ENCODE measurements at places on chromosomes 3 and 15.

DNA sequence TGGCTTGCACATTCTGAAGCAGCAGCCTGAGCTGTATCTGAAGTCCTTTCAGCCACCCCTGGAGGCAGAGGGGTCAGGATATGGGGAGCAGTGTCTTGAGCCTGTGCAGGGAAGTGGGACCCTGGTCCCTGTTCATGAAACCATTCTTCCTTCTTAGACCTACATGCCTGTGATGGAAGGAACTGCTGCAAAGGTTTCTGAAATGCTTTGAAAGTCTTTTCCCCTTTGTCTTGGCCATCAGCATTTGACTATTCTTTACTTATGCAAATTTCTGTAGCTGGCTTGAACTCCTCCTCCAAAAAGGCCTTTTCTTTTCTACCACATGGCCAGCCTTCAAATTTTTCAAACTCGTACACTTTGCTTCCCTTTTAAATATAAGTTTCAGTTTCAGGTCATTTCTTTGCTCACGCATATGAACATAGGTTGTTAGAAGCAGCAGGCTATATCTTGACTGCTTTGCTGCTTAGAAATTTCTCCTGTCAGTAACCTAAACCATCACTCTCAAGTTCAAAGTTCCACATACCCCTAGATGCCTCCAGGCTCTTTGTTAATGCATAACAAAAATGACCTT lies 62.3 kb downstream of the GALK2 start:
- DNase-seq = no peak

DNA sequence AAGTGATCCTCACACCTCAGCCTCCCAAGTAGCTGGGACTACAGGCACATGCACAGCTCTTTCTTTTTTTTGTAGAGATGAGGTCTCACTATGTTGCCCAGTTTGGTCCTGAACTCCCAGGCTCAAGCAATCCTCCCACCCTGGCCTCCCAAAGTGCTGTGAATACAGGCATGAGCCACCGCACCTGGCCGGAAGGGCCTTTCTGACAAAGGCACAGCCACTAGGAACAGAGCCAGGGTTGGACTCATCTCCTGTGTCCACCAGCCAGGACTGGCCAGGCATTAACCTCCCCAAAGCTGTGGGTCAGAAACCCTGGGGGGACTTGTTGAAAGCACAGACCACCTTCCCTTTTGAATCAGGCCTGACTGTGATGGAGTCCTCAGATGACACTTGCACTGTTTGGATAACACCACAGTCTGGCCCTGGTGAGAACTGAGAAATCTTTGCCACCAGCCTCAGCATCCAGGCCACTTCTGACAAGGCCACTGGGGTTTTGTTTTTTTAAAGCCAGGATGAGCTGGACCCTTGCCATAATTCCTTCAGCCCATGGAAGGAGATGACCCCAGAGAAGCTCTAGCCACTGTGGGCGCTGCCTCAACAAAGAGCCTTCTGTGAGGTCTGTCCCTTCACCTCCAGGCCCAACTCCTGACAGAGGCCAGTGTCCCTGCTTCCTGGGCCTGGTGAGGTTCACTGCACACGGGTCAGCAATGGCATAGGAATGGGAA lies 4.8 kb downstream of the TKT start:
- no peak for DNase-seq

DNA sequence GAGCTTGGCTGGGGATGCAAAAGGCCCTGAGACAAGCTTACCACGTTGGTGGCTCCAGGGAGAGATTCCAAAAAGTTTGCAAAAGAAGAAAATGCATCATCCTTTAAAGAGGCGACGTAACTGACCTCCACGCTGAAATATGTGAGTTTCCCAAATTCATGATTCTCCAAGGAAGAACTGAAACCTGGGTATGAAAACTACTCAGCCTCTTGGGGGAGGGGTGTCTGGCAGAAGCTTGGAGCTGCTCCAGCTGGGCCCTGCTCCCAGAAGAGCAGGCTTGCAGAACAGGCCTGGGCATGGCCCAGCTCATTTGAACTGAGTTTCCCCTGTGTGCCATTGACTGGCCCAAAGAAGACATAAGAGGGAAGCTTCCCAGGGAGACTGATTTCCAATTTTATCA lies 20.5 kb downstream of the CPN2 start:
- DNase-seq = no peak

GRCh38 chr15:34355241-34355640 lies 11.8 kb downstream of the LPCAT4 start:
- DNase-seq = no peak

GRCh38 chr3:19190126-19190525 lies 41.8 kb downstream of the KCNH8 start:
- no peak for DNase-seq

- no peak for DNase-seq
Measured at GRCh38 chr3:193400304-193400703, 21.8 kb upstream of the ATP13A5 start.

DNA sequence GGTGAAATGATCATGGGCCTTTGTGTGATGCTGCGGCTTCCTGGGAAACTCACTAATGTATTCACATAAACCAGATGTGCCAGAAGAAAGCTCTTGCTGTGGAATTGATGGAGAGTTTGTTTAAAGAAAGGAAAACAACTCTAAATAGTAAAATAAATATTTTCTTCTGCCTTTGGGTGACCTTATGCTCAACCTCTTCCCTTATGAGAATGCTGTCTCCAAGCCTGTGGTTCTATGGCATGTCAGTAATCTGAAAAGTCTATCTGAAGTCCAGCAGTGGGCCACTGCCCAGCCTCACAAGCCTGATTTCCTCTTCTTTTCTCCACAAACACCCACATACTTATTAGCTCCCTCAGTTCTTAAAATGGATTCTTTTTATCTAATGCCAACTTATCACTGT lies 49.9 kb upstream of the PHLDB2 start:
- no peak for DNase-seq

DNA sequence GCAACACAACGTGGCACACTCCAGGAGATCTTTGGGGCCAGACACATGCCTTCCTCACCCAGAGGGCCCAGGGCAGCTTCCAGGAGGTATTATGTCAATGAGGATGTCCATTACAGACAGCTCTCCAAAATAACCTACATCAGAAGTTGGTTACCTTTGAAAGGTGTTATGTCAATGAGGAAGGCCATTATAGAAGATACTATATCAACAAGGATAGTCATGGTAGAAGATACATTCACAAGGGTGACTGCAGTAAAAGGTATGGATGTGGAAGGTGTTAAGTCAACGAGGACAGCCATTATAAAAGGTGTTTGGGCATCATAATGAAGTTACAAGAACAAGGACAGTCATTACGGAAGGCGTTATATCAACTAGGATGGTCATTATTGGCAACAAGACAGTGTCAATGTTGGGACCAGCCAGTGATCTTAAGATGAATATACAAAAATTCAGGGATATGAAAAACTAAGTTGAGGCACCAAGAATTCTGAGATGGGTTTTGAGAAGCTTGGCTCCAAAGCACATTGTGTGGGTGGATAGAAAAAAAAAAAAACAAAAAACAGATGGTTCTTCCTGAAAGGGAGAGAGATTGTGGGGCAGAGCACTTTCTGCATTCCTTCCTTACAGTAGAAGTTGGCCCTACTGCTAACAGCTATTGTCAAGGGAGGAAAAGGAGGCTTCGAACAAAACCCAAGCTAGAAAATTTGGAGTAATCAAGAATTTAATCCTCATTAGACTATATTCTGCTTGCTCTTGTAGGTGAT lies 11.2 kb downstream of the CDCP1 start:
- no peak for DNase-seq

GRCh38 chr3:104510131-104510849 lies 856.4 kb upstream of the ALCAM start:
- DNase-seq = no peak

GRCh38 chr15:59812889-59813288 lies 123.8 kb upstream of the BNIP2 start:
- DNase-seq = no peak

DNA sequence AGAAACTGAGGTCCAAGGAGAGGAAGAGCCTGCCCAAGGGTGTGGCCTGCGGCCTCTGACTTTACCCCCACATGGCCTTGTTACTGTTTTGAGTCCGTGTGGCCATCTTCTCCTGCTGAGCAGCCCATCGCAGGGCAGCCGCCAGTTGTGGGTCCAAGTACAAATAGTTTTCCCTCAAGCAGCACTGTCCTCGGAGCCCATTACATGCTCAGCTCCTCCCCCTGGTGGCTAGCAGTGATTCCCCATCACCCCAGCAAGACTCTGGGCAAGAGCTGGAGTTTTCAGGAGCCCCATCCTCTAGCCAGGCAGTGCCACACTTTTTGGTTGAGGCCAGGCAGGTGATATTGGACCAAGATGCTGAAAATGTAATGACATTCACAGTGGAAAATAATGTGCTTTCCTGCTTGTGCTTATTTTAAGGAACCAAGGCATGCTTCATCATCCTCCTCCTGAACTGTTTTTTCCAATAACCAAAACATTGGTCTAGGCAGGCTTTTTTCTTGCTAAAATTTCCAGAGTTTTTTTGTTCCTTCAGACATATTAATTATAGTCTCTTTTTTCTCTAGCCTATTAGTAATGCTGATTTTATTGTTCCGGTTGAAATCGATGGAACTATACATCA lies 23.2 kb upstream of the VILL start:
- DNase-seq = no peak

GRCh38 chr3:126082362-126083137 lies 1.4 kb downstream of the SLC41A3 start:
- no peak for DNase-seq

DNA sequence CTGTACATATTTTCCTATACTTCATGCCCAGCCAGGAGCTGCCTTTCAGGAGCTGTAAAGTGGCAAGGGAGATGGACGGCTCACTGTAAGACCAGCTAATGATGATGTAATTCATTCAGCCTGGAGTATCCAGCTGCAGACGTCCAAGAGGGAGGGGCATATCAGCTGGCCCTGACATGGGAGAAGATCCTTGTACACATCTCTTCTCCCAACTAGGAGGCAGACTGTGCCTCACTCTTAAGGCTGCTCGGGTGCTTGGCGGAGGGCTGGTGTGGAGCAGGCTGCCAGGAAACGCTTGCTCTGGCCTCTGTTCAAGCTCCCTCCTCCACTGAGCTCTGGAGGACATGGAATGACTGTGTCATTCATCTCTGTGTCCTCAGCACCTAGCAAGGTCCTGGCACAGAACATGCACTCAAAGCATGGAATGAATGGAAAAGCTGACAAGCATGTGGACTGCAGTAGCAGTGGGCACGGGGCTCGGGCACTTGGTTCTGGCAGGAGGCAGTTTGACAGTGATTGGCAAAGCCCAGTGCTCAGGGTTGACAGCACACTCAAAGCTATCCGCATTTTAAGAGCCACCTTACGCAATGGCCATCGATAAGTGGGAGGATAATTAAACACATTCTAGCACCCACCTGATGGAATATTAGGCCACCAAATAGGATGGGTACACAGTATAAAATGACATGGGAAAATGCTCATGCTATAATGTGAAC lies 72.4 kb downstream of the TBC1D2B start:
- peak; percentile 75 for DNase-seq

GRCh38 chr3:196235452-196236122 lies 19.3 kb downstream of the SLC51A start:
- no peak for DNase-seq

DNA sequence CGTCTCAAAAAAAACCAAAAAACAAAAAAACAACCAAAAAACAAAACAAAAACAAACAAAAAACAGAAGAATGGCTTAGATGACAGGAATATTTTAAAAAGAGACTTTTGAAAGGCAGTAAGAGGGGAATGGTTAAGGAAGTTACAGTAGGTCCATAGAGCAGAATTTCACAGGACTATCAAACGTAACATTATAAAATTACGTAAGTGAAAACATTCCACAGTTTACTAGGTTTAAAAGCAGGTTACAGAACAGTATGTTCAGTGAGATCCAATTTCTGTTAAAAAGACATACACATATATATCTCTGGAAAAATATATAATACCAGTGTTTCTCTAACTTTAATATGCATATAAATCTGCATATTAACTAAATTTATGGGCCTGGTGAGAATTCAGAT lies 50.2 kb upstream of the MUC13 start:
- DNase-seq = no peak

GRCh38 chr15:67114846-67115585 lies 49.6 kb downstream of the SMAD3 start:
- no peak for DNase-seq

DNA sequence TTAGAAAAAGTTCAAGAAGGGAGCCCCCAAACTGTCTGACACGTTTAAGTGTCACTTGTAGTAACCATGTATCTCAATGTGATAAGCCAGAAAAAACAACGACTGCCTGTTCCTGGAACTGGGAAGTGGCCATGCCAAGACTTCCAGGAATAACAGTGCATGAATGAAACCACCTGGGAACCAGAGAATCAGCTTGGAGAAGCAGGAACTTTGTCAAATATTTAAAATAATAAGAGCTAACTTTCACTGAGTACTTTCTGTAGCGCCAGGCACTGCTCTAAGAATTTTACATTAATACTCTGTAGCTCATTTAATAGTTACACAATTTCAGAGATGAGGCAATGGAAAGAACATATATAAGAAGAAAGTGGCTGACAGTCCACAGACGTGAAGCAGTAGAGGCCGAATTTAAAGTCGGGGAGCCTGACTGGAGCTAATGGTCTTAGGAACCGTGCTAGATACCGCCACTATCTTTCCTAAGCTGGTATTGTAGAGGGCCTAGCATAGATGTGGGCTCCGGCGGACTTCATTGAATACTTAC lies 876 bp downstream of the PLSCR1 start:
- no peak for DNase-seq

GRCh38 chr15:45435124-45435903 lies 57.0 kb upstream of the GATM start:
- DNase-seq = no peak

GRCh38 chr3:147305533-147306250 lies 100.7 kb downstream of the ZIC4 start:
- no peak for DNase-seq

DNA sequence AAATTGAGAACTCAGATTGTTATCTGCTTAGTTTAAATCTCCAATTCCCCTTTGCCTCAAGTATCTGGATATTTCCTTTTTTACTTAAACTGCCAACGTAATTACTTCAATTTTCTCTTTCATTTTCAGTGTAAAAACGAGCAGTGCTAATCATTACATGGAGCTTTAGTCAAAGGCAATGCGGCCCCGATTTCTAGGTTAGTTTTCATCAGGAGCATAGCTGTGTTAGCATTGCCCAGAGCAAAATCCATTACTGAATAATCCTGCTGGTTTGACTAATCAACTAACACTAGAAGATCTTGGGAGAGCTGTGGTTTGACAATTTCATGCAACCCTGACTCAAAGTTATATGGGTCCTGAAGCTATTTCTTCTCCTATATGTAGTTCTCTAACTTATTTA lies 46.2 kb downstream of the ZPLD1 start:
- DNase-seq = no peak

DNA sequence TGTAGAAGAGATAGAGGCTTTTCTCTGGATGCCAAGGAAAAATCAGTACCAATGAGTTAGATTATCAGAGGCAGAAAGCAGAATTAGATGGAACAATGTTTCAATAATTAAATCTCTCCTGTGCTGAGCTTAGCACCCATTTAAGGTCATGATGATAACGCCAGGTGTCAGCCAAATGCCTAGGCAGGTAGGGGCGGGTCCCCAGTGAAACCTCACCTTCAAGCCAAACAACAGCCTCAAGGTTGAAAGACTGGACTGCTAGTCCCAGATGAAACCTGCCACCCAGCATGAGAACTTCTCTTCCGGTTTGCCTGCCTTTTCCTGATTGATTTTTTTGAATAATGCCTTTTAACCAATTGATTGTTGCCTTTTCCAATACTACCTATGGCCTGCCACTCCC lies 363.0 kb downstream of the PLOD2 start:
- DNase-seq = no peak

Data from NCI-H510A (cell line).